GF-D8 (cell line): ENCODE measurements at places on chromosomes 12 and 14.

- DNase-seq = no peak
These were observed 69.4 kb upstream of the ACTN1 start for GRCh38 chr14:69048456-69048855.

DNA sequence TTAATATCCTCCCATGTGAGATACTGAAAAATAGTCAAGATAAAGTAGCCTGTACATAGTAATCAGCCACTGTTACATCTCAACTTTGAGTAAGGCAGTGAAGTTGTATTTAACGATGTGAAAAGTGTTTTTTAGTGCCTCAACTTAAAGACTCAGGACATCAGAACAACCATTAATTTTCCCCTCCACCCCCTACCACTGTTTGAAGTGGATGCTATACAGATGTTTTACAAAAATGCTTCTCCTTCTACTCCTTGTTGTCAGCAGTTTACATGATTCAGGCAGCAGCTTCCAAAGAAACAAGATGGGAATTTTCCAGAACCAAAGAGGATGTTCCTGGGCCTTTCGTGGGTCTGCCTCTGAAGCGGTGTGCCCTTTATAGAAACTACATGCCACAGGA, 143.6 kb downstream of the RPAP3 start:
- DNase-seq = no peak

DNA sequence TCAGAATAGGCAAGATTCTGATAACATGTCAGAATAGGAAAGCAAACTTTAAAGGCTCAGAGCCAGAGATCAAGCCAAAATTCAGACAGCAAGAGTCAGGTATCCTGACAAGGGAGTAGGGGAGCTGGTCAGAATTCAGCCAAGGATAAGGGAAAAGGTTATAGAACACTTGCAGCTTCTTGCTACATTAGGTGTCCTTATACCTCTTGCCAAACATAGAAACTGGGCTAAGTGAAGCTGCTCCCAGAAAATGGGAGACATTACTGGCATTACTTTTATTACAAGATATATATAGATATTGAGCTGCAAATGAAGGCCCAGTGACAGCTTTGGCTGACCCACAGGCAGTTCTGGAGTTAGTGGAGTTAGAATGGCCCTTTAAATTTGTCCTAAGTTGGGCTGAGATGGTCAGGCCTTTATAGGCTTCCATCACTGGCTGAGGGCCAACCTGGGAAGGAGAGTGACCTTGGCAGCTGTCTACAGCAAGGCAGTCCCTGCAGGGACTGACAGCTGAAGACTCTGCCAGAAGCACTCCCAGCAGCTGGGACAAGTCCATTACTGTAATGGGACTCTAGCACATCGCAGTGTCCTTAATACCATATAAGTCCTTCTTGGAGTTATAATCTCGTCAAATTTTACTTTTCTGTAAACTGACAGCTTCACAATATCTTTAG, 83.0 kb downstream of the LRRC9 start:
- no peak for DNase-seq

DNA sequence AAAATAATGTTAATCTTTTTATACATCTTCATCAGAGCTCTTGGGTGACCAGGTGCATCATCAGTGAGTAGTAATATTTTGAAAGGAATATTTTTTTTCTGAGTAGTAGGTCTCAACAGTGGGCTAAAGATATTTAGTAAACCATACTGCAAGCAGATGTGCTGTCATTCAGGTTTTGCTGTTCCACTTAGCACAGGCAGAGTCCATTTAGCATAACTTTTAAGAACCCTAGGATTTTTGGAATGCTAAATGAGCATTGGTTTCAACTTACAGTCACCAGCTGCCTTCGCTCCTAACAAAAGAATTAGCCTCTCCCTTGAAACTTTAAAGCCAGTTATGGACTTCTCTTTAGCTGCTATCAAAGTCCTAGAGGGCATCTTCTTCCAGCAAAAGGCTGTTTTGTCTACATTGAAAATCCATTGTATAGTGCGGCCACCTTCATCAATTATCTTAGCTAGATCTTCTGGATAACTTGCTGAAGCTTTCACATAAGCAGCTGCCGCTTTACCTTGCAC, 24.6 kb downstream of the RIMKLB start:
- DNase-seq = no peak

- no peak for DNase-seq
These were observed 45.5 kb upstream of the SELPLG start for GRCh38 chr12:108679106-108679681.

- no peak for DNase-seq
These were observed 2.0 kb downstream of the SYT10 start for GRCh38 chr12:33437598-33437997.

DNA sequence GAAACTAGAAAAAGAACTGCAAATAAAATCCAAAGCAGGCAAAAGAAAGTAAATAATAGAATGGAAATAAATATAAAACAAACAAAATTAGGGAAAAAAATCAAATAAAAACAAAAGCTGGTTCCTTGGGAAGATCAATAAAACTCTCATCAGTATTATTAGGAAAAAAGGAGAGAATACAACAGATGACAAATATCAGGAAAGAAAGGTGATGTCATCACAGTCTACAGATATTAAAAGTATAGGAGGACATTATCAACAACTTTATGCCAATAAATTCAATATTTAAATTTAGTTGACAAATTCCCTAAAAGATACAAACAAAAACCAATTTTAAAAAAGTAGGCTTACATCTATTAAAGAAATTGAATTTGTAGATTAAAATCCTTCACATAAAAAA, 107.4 kb upstream of the FOXN3 start:
- DNase-seq = no peak

DNA sequence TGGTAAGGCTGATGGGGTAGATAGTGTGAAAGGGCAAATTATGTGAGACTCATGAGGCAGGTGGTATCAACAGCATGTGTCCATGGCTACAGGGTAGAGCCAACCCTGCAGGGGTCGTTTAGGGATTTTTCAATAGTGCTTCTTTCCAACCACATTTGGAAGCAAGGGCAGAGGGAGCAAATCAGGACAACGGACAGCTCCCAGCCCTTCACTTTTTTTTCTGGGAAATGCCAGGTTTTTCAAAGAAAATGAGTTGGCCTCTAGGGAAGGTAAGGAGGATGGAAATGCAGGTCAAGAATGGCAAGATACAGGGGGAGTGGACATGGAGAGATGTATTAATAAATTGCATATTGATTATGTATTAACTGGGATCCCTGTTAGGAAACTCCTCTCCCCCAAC, 4.9 kb upstream of the CMA1 start:
- no peak for DNase-seq

- DNase-seq = no peak
These were observed 352.0 kb downstream of the BCAT1 start for GRCh38 chr12:24596768-24597388.

GRCh38 chr12:30698346-30698745, 2.7 kb upstream of the IPO8 start:
- no peak for DNase-seq

DNA sequence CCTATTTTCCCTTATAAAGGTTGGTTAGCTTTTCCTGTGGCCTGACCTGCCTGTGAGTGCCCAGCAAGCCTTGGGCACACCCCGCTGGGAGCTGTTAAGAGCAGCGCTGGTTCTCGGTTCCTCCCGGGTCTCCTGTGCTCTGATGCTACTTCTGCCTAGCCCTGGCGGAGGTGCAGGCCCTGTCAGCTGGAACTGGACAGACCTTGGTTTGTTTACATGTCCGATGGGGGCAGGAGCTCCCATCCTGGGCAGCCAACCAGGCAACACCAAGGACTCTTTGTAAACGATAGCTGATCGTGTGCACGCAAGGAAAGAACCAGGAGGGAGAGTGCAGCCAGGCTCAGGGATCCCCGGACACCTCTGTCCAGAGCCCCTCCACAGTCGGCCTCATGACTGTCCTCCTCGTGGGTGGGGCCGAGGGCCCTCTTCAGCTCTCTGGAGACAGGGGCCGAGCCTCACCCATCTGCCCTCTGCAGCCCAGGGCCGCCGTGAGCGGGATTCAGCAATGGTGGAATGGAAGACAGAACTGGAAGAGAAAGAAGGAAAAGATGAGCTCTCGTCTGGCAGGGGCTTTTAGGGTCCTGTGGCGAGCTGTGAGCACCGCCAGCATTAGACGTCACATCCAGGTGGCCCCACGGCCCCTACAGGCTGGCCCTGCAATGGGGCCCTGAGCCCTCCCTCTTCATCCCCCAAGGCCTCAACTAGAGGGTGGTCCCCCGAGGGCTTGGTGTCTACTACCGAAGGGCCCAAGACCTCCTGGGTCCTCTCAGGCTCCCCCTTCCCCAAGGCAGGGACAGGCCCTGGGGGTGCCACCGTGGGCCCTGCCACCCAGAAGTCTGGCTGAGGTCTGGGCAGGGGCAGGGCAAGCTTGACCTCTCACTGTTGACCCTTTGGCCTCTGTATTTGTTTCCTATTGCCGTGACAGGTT, 12.3 kb downstream of the TNFAIP2 start:
- no peak for DNase-seq
